ENCODE measurements at places on chromosomes 7 and 10.

DNA sequence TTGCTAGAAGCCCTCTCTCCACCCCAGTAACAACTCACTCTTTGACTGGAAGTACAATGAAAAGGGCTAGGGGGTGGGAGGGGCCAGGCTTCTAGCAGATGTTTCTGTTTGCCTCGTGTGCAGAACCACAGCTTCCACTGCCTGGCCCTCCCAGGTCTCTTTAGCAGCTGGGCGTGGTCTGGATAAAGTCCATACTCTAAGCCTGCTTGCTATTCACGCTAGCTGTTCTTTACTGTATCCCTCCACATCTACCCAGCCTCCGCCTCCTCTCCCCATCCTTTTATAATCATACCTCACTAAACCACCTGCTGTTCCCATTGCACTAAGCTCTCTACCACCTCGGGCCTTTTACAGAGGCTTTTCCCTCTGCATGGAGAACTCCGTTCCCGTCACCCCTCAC lies 288.8 kb downstream of the CAMK1D start:
- DNase-seq: no peak

DNA sequence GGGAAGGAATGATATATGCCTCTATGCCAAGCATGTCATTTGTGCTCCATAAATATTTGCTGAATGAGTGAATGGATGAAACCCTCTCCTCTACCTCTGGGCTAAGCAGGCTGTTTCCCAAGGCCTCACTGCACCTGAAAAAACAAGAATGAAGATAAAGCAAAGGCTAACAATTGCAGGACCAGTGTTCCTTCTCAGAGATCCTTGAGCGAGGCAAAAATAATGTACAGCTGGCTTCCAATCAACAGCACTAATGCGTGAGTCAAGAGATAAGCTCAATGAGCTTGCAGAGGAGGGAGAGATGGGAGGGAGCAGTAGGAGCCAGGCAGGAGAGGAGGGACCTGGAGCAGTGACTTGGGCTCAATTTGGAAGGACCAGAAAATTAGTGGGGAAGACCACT lies 144.5 kb upstream of the NFE2L3 start:
- DNase-seq: no peak

DNA sequence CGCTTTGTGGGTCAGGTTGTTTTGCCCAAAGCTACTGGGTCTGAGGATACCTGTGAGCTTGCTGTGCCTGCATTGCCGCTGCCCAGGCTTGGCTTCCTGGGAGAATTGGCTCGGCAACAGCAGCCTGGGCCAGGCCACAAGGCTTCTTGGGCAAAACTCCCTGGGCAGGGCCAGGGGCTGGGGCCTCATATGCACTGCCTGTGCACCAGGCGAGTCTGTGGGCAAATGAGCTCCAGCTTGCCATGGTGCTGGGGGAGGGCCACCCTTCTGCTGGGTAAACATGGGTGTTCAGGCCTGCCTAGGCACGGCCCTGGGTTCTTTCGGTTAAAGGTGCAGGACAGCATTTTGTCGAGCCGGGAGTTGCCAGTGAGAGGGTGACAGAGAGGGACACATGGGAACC lies 19.4 kb downstream of the ZMIZ1 start:
- DNase-seq: no peak

DNA sequence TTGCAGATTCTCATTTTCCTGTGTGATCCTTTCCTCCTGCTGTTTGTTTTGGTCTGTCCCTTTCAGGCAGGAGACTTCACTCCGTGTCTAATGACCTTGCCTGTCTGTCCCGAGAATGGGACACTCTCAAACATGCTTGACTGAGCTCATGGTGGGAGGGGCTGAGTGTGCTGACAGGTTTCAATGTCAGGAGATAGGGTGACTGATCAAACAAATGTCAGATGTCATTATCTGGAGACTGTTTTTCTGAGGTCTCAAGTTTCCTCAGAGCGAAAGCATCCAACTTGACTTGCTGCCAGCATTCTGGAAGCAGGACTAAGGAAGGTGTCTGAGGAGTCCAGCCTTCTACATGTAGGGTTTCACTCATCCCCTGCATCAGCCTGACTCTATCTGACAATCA lies 228.8 kb upstream of the KIAA1217 start:
- no peak for DNase-seq

DNA sequence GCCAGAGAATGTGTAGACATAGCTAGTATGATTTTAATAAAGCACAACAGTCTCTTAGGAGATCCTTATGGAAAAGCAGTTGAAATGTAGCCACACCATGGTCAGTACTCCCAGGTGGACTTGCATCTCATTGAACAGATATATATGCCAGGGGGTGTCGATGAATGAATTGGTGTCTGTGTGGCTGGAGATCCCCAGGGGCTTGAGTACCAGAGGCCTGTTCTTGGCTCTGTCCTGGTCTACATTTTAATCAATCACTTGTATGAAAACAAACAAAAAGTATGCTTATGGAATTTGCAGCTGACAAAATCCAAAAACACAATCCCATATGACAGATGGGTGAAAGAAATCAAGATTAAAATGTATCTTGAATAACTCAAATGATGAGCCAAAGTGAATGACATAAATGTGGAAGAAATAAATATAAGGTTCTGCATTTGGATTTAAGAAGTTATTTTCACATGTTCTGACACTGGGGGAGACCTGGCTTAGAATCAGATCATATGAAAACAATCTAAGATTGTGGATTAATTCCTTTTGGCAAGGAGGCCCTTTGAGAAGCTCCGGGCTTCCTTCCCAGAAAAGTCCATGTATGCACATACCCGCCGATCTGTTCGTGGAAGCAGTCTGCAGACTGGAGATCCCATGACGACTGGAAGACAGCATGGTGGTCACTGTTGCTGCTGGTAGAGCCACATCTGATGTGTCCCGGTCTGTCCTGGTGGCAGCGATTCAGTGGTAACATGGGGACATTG lies 15.6 kb downstream of the CLEC2L start:
- DNase-seq: no peak
